ENCODE measurements at places on chromosomes 12 and 14.

- no peak for DNase-seq
Measured at GRCh38 chr14:89357655-89358297, 59.3 kb downstream of the FOXN3 start.

- DNase-seq, result no peak
Measured at GRCh38 chr12:49885118-49885517, 18.6 kb downstream of the FAIM2 start.

DNA sequence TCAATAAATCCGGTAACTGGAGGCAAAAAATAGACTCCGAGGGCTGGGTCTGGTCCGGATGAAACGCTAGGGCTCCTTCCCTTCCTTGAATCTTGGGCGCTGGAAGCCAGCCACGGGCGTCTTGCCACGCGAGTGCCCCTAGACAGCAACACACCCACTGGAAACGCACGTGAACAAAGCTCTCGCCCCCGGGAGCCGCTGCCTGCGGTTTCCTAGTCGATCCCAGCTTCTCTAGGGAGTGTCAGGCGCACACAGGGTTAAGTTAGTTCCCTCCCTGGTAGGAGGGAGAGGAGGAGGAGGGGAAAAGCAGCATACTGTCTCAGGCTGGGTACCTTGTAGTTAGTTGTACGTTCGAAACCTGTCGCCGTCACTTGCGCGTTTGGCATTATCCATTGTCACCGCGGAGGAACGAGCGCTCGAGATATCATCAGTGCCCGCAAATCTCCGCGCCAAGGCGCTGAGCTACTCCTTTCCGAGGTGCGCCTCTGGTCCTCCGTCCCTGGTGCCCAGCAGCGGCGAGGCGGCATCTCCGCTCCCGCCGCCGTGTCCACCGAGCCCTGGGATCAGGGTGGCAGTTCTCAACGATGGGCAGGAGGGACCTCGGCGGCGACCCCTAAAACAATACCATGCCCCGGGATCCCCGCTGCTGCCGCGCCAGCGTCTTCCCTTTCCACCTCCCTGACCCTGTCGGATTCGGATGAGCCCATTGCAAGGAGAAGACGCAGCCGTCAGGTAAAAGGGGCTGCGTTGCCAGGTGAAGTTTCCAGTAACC, at the start of gene FLRT2:
TSS of gene FLRT2 (plus strand) at position 342 of the 772 bp plus-strand sequence. CDS start 91,371 bp downstream, outside the sequence.
- peak; percentile 46 for DNase-seq

DNA sequence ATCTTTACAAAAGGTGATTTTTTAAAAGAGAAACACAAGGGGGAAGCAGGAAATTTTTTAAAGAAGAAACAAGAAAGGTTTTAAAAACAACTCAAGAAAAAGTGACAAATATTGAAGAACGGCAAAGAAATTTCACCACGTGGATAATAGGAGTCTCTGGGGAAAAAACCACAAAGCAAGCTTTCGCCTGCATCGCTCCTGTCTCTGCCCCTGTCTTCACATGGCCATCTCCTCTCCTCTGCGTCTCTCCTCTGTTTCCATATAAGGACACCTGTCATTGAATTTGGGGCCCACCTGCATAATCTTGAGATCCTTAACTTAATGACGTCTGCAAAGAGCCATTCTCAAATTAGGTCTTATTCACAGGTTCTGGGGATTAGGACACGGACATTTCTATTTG, 175.8 kb downstream of the ETV6 start:
- peak; percentile 75 for DNase-seq

DNA sequence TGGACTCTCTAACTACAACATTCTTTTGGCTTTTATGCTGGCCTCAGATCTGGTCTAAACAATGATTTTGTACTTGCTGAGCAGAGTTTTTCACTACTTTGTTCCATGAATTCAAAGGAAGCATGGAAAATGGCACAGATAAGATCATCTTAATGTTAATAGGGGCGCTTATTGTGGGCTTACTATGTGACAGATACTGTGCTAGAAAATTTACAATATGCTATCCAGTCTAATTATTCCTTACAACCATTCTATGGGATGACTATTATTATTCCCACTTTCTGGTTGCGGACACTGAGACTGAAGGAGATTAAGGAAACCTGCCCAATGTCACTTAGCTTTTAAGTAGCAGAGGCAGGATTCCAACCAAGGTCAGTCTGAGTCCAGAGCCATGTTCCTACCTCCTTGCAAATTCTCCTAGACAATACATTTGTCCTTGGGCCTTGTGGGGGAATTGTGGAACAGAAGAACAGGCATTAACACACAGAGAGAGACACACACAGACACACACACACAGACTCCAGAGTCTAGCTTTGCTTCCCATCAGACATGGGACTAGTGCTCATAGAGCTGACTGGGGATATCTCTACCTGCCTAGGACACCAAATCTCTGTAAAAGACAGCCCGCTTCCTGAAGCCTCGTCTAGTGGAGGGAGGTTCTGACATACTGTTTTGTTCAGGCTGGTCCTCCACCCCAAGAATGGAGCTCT, 107.7 kb downstream of the SLC38A1 start:
- DNase-seq, result no peak

- DNase-seq, result no peak
Measured at GRCh38 chr14:92734618-92735017, 13.8 kb downstream of the LGMN start.

DNA sequence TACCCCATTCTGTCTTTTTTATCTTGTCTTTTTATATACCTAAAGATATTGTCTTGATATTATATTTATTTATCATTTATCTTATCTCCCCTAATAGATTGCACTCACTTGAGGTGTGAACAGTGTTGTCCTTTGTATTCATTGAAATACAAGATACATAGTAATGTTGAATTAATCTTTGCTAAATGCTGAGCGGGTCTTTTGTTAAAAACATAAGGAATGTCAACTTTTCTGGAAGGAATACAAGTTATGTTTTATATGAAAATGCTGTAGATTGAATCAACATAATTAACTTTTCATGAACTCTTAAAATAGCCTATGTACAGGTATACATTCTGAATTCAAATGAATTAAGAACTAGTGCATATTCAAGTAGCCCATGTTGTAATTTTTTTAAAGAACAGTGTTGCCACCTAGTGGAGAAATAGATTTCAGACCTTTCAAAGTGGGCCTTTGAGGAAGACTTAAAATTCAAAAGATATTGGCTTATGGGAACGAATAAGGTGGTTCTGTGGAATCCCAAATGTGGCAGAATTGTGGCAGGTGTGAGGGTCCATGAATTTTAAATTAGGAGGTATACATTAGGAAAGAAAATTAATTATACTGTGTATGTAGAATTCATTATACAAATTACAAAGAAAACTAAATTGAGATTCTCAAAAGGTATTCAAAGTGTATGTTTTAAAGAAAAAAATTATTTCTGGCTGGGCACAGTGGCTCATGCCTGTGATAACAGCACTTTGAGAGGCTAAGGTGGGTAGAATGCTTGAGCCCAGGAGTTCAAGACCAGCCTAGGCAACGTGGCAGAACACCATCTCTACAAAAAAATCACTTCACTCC, 19.1 kb downstream of the BBOF1 start:
- DNase-seq, result peak; percentile 56

DNA sequence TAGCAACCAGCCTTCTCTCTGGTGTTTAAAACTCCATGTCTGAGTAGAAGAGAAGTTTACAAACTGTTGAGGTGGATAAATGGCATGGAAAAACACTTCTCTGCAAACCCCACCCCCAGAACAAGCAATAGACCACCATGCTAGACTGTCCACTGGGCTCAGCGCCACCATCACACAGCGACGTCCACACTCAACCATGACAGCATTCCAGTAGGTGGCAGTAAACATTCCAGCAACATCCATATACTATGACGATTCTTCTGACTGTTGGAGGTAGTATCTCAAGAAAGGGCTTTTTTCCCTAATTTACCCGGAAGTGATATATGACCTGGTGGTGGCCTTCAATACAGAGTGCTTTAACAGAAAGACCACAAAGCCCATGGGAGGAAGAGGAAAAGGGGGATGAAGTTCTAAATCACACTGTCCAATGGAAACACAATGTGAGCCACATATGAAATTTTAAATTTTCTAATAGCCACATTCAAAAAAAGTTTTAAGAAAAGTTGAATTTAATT, 152.2 kb downstream of the SLC15A4 start:
- DNase-seq, result no peak

GRCh38 chr14:69096781-69097475, 56.0 kb downstream of the DCAF5 start:
- DNase-seq, result no peak

GRCh38 chr12:133156125-133156690, 25.1 kb upstream of the ZNF268 start:
- no peak for DNase-seq

GRCh38 chr14:38038986-38039385, 168.7 kb upstream of the SSTR1 start:
- DNase-seq, result no peak

DNA sequence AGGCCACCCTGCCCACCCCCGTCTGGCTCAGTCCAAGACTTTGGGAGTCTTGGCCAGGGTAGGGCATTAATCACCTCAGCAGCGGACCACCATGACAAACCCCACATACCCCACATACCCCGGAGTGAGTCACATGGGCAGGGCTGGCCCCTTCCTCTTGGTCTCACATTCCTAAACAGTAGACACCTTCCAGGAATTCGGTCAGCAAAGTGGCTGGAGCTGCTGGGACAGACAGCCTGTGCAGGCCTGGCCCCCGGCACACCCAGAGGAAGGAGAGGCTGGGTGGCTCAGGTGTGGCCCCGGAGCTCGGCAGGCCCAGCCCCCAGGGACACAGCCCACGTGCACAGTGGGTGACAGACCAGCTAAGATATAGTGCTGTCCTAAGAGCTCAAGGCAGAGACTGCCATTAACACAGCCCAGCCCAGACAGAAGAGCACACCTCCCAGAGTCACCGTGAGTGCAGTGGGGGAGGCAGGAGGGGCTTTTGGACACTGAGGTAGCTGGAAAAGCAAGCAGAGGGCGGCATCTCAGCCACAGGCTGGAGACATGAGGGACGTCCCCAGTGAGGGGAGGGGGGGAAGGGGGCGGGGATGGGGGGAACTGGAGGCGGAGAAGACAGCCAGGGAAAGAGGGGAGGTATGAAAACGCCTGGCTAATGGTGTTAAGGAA, 24.0 kb downstream of the CCDC85C start:
- DNase-seq, result no peak

DNA sequence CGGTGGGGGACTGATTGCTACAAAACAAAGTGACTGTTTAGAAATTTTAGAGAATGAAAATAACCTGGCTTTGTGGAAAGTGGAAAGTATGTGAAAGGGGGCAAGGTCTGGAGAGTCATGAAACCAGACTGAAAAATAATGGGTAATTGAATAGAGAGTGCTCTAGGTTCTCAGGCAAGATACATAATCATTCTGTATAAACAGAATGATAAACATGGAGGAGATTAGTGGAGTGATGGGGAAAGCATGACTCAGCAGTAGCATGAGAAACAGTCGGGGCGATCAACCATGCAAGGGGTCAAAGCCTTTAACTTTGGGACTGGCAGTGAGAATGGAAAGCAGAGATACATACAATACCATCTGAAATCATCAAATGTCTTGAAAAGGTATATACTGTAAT, 332.5 kb downstream of the CCER1 start:
- no peak for DNase-seq

DNA sequence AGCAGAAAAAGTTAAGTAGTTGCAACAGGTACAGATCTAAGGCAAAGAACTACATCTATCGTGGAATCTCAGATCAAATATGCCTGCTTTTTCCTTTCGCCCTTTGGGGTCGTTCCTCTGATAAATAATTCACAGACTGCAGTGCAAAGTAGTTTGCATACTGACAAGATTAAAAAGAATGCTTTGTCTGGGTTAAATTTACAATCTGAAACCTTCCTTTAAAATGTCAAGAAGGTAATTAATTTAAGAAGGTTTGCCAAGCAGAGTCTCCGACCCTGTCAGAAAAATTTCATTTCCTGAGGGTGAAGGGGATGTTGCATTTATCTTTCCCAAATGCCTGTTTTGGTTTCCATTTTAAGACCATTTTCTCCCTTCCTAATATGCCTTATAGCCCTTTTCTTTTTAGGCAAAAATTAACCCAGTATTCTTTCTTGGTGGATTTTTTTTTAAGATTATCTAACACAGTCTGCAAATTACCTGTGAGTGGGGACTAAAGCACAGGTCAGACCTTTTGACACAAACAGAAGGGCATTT, 406.9 kb downstream of the LRIG3 start:
- no peak for DNase-seq

- DNase-seq, result no peak
Measured at GRCh38 chr14:53938136-53938837, 18.3 kb downstream of the BMP4 start.

GRCh38 chr14:33986804-33987203, 35.9 kb upstream of the EGLN3 start:
- no peak for DNase-seq

DNA sequence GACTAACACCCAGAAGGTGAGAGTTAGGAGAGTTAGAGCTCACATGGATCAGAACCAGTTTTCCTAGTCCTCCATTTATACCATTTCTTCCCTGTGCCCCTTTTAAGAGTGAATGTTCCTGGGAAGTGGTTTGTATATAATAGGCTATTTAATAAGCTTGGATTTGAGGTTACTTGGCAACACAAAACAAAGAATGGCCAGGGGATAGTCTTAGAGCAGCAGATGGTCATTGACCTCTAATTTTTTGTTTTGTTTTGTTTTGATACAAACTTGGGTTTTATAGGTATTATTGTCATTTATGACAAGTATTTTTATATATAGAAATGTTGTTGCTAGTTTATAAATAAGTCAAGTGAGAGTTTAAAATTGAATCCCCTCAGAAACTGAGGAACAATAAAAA, 35.8 kb downstream of the VEZT start:
- no peak for DNase-seq

DNA sequence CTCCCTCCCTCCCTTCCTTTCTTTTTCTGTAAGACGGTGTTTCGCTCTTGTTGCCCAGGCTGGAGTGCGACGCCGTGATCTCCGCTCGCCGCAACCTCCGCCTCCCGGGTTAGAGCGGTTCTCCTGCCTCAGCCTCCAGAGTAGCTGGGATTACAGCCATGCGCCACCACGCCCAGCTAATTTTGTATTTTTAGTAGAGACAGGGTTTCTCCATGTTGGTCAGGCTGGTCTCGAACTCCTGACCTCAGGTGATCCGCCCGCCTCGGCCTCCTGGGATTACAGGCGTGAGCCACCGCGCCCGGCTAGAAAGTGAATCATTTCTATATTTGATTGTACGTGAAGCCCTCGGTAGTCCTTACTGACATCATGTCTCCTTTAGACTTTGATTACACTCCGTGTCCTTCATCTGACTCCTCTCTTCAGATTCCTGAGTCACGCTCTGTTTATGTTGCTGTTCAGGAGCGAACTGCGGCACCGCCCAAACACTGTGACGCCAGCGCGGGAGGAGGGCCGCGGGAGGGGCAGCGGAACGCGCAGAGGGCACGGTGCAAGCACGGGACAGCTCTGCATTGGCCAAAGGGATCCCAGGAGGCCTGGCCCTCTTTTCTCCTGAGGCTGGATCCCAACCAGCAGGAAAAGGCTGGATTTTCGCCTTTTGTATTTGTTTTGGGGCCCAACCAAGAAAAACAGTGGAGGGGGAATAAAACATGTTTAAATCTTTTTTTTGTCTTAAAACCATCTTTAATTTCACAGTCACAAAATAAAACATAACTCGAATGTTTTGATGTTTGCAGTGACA, 538 bp upstream of the GABARAPL1 start:
- peak; percentile 92 for DNase-seq

GRCh38 chr12:38919191-38919590, 13.8 kb upstream of the CPNE8 start:
- no peak for DNase-seq

All from SK-N-DZ (cell line).